ENCODE measurements at places on chromosomes 13 and 19. TPM values are rescaled to one million over a fixed set of nuclear protein-coding genes. Genes with fewer than 3 reads are reported as not detected.

DNA sequence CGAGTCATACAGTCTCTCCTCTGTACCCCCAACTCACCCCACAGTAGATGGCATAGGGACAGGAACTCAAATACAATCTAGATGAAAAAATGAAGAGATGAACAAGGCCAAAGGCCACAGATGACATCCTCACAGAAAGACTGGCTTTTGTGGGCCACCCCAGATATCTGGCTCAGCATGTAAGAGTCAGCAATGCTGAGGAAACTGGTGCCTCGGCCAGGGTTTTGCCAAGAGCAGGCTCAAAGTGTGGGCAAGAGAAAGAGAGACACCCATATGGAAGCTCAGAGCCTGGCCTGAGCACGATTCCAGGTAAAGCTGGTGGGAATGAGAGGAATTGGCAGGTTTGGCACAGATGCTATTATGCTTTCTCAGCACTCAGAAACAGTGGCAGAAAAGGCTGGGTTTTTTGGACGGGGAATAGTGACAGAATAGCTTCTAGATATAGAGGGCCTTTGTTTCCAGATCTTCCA, 460.6 kb downstream of the FOXO1 start:
- DNase-seq = no peak

GRCh38 chr19:1856698-1857603, 6.4 kb downstream of the KLF16 start:
- DNase-seq = peak; percentile 82

- DNase-seq = no peak
Measured at GRCh38 chr19:12821761-12822160, 12.6 kb downstream of the RTBDN start.

- DNase-seq = no peak
Measured at GRCh38 chr19:13029301-13029880, 34.1 kb downstream of the NFIX start.

DNA sequence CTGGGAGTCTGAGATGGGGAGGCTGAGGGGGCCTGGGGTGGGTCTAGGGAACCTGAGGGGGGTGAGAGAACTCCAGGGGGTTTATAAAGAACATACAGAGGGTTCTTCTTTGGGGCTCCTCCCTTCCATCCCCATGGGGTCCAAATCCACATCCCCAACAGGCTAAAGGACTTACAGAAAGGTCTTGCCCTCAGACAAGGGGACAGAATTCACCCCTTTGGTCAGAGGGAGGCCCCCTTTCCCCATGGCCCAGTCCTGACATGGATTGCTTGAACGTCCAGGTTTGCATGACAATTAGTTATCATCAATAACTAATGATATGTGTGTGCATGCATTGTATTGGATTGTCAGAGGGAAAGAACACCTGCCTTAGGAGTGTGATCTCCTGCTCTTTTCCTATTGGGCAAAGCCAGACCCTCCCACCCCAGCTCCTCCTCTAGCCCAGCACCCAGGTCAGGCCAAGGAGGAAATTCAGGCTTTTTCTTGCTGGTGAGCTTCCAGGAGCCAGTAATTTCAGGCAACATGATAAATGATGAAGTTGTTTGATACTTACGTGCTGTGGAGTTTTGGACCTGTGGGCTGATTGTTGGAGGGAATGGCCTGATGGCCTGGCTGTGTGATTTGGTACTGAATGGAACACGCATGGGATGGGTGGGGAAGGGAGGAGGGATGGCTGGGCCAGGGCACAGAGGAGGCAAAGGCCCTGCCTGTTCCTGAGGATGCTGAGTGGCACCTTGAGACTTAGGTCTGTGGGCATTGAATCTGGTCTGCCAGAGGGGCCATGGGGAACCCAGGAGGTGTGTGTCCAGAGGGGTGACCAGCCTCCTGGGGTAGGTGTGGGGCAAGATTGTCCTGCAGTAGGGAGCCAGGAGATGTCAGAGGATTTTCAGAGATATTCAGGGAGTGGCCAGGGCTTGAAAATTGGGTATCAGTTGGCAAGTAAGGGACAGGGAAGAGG, 1.1 kb downstream of the KLHL26 start:
- no peak for DNase-seq

DNA sequence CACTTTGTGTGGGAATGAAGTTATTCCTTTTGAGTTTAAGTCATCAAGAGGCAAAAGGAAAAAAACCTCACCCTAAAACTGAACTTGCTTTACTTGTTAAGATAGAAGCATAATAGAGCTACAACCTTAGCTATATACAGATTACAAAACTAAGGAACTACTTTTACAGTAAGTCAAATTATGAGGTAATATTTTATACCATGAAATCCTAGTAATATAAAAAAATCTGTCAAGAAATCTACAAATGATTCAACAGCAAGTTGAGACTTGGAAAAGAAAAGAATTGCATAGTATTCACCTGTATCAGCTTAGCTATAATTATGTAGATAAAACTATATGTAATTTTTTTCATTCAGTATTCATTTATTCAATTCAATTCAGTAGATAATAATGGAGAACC, 335.3 kb downstream of the KLF5 start:
- DNase-seq = no peak

DNA sequence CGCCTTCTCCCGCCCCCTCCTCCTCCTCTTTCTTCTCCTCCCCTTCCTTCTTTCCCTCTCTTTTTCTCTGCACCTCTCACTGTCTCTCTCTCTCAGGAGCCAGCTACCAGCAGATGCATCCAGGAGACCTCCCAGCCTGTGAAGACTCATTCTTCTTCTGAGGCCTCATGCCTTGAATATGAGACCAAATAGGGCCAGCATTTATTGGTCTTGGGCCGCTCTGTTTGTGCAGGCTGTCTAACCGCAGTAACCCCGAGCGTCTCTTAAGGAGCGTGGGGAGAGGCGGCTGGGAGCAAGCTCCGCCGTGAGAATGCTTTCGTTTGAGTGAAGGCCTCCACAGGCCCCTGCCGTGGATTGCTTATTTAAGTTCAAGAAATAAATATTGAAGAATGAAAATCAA, 167.0 kb downstream of the NUFIP1 start:
- DNase-seq = no peak

ATP12A gene
- not detected for total RNA-seq

- DNase-seq = no peak
Measured at GRCh38 chr19:13060233-13060963, 42.3 kb downstream of the LYL1 start.

Data from OCI-LY7 (cell line).